AG10803 (cell line): ENCODE measurements at places on chromosomes 12 and 14.

DNA sequence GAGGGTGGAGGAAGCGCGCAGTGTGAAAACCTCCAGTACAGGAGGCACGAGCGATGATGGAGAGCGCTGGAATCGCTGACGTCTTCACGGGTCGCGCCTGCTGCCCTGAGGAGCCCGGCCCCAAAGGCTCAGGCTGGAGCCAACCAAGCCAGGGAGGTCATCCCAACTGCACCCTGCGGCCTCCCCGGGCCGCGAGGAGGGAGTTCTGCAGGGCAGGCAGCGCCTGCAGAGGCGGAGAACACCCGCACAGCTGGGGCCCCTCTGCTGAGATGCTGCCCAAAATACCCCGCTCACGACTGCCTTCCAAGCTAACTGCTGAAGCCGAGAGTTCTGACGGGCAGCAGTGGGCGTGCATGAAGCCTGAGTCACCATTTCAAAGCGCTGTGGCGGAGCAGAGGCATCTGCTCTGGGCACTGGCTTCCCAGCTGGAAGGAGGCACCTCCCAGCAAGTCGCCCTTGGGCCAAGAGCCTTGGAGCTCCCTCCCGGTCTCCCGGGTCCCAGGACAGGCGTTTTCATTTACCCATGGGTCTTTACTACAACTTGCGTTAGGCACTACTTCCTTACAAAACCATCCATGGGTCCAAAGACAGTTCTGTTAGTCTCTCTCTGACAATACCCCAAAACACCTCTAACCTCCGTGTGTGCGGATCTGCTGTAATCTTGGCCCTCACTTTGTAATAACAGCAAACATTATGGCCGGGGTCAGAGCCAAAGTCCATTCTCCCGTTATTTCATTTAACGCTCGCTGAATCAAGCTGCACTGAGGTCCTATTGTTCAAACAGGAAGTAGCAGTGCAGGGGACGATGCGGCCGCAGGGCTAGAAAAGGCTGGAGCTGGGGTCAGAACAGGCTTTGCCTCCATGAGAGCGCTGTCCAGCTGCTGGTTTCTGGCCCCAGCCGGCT is 60.1 kb upstream of the RIMBP2 start:
- peak; percentile 81 for DNase-seq

- DNase-seq: no peak
Measured at GRCh38 chr14:101239065-101239464, 322.2 kb upstream of the DIO3 start.

DNA sequence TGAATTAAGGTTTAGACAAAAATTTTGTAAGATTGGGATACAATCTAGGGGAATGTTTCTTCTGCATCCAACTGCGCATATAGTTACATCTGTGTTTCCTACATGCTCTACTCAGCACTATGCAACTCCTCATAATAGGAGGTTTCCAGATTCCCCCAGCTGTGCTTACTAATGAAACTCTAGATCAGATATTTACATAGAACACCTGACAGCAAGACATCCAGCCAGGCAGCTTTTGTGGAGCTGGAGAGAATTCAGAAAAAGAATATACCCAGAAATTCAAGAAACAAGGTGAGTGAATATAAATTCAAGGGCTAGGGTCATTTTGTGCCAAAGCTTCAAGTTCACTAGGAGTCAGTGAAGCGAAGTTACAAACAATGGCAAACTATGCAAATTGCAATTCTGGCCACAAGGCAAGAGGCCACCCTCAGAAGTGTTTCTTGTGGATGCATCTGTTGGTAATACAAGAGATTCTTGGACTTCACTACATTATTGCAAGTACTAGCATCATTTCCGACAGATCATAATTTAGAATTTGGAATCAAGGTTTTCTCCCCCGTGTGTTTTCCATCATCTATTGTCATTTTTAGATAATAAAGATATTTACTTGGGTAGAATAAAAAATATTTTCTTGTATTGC is 341.2 kb upstream of the NAV3 start:
- peak; percentile 39 for DNase-seq

DNA sequence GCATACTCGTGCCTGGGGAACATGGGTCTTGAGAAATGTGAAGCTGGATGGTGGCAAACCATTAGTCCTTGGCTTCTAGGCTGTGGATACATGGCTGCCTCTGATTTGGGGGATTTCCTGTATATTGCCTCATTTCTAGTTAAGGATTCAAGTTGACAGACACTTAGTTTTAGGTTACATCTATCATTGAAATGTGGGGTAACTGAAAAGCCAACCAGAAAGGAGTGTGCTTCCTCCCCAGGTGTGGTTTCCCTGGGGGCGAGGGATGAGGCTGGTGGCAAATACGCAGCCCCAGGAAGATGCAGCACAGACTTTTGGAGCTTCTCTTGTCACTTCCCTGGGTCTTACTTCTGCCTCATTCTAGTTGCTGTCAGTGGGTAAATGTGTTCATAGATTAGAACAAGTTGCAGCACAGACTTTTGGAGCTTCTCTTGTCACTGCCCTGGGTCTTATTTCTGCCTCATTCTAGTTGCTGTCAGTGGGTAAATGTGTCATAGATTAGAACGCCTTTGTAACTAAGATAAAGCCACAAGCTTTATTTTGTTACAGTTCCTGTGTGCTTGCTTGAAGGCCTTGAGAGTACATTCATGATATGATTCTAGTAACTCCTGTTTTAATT is 85.1 kb downstream of the BORCS5 start:
- no peak for DNase-seq

GRCh38 chr14:36671149-36671548 is 9.5 kb downstream of the PAX9 start:
- DNase-seq: no peak
